ENCODE measurements at places on chromosomes 12 and 14.
A peak's percentile ranks its signal among the peaks of the same experiment; 100 is the strongest.

DNA sequence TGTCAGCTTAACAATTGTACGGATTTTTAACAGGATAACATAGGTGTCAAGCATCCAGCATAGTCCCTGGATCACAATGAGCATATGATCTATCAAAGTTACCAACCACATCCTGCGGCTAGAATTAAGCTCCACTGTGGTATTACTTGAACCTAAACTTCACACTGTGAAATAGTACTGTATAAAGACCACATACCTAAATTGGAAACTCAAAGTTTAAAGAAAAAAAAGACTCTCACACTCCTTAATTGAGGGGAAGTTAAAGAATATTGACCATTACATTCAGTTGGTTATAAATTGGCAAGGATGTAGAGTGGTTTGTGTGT, 133.0 kb upstream of the PZP start:
- no peak for DNase-seq

- no peak for DNase-seq
These were observed 10.7 kb downstream of the KANSL2 start for GRCh38 chr12:48671231-48671856.

GRCh38 chr14:24789378-24789884, 155.4 kb upstream of the GZMB start:
- no peak for DNase-seq

DNA sequence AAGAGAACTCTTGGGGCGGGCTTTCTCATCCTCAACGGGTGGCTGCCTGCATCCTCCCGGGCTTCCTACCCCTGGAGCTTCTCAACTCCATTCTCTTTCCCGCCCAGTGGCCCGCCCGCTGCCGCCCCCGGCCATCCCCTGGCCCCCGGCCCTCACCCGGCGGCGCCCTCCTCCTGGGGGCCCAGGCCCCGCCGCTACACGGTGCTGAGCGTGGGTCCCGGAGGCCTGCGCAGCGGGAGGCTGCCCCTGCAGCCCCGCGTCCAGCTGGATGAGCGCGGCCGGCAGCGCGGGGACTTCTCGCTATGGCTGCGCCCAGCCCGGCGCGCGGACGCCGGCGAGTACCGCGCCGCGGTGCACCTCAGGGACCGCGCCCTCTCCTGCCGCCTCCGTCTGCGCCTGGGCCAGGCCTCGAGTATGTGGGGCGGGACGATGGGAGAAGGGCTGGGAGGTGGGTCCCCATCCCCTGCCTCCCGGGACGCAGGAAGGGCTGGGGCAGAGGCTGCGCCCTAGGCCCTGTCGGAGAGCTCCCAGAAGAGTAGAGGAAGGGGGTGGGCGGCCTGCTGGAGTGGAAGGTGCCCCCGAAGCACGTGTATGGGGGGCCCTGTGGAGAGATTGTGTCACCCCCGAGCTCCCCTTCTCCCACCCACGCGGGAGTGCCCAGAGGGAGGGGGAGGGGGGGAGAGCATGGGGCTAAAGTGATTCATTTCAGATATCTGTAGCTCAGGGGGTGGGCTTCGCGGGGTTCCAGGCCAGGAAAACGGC, 1.5 kb downstream of the LAG3 start:
- DNase-seq = no peak

GRCh38 chr14:59629444-59630287, 53.1 kb upstream of the CCDC175 start:
- DNase-seq = no peak

DNA sequence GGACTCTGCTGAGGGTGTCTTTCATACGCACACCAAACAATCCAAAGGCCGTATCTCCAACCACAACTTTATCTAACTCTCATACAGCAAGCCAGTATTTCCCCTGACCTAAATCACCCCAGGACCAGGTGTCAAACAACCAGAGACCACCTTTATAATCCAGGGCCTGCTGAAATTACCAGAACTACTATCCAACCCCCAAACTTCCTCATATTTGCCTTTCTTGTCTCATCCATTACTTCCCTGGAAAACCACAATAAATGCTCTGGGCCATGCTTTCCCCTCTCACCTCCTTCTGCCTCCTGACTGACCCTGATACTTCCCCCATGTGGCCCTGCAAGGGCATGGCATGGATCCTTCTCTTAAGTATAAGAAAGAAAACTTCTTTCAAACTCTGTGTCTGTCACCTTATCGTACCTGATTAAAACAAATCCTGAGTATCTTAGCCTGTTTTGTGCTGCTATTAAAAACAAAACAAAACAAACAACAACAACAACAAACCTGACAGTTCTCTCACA, 44.7 kb upstream of the CRACR2A start:
- no peak for DNase-seq

DNA sequence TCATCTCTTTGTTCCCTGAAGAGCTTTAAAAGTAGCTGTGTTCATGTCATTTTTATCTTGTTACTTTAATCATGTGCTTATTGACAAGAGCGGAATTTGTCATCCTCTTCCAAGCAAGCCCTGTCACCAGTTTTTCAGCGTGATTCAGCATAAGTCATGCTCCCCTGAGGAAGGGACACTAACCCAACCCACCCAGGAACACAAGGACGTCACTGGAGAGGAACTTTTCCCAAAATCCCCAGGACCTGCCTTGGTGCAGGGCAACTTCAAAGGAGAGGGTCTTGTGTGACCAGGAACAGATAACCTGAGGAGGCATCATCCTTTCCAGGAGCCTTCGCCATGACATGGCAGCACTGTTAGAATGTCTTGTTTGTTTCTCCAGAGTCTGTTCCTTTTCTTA, 107.1 kb upstream of the DIO3 start:
- no peak for DNase-seq

DNA sequence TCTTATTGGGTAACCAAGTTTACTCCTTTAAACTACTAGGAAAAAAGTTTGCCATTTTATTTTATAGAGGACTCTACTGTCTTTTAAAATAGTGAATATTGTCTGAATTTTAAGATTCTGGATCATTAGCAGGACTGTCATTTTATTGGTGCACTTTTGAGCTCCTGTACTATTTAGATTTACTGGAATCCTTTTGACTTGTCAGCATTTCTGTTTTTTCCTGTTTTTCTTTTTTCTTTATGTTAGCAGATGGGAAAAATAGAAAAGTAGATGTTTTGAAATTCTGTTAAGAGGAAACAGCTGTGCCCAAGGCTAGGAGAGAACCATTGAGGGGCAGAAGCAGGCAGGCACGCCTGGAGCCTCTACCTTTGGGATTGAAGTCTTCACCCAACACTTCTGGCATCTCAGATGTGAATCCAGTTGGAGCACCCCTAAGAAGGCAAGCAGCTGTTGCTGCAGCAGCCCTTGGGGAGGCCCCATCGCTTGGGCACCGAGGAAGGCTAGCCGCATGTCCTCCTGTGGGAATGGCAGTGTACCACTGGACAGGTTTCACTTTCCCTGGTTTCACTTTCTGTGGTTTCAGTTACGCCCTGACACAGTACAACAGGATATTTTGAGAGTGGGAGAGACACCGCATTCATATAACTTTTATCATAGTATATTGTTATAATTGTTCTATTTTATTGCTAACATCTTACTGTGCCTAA, 11.5 kb downstream of the RIMKLB start:
- no peak for DNase-seq

DNA sequence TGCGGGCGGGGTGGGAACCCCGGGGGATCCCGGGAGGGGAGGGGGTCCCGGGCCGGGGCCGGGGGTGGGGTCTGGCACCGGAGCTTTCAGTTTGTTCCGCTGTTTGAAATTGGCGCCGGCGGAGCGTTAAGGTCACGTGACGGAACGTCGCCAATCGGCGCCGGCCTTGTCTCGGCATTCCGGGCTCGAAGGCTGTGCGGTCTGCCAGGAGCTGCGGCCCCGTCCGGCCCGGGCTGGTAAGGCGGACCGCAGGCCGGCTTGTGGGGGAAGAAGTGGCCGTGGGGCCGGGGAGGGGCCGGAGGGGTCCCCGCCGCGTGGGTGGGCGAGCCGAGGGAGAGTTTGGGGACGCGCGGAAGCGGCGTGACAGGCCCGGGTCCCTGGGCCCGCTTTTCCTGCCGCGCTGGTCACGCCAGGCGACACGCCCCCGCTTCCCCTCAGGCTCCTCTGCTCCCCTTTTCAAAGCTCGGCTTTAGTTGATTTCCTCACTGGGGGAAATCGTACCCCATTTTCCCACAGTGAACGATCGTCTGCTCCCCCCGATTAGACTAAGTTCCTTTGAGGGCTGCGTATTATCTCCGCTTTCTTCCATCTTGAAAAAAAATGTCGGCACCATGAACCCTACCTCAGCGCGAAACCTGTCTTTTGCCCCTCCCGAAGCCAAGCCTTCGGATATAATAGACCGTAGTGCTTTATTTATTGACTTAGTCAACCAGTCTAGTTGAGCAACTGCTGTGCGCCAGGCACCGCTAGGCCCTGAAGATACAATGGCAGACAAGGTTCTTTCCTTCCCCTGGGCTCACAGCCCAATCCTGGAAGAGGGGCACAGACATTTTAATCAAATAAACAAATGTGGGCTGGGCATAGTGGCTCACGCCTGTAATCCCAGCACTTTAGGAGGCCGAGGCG, at the start of the genes FOXM1 and RHNO1:
FOXM1 (minus strand) TSS at position 128 of the 906 bp plus-strand sequence. CDS start 2,696 bp downstream, outside the sequence.
RHNO1 (plus strand) TSS at position 177 of the 906 bp plus-strand sequence. CDS start 8,144 bp downstream, outside the sequence.
- peak; percentile 58 for DNase-seq

DNA sequence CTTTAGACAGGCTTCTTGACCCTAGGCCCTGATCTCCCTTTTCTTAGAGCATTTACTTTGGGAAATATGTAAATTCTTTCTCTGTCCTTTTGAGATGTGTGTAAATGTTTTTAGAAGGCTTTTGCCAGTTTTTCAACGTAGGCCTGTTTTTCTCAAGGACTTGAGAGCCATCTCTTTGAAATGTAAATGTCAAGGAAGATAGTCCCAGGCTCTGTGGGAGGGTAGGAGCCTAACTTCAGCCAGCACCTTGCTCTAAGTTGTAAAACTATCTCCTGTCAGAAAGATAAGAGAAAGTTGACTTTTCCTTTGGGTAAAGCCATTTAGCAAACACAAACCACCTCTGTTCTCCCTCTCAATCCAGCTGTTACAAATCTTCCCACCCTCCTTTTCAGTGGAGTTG, 219.8 kb downstream of the RPS29 start:
- DNase-seq = no peak

GRCh38 chr14:72830356-72830755, 63.5 kb downstream of the DPF3 start:
- DNase-seq = no peak

GRCh38 chr14:26896447-26896846, 298.6 kb upstream of the NOVA1 start:
- no peak for DNase-seq

DNA sequence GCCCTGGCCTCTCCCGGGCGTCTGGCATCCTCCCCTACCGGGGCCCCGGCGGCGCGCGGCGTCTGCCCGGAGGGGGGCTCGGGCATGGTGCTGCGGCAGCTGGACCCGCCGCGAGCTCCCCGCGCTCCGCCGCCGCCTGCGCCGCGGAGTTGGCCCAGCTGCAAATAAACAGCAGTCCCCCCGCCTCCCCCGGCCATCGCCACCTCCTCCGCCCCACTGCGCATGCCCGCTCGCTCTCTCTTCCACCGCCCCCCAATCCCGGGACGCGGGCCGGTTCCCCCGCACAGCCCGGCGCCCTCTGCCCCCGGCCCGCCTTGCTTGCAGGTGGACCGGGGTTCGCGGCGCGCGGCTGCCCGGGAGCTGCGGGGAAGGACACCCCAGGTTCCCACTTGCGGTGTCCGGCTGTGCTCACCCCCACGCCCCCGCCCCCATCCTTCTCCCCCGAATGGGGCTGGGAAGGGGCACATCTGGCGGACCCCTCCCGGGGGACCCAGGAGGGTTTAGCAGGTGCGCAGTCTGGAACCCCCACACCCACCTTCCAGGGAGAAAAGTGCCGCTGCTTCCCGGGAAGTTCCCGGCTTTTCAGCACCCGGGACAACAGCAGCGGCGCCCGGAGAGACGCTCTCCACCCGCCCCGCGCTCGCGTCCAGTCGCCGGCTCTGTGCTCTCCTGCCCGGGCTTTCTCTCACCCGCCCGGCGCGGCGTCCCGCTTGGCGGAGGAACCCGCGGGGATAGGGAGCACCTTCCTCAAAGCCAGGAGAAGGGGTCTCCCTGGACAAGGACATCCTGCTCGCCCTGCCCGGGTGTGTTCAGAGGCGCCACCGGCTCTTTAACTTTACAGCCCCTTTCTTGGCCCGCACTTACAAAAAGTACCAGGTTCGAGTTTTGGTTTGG, at the start of gene TMTC1:
TMTC1 (minus strand) TSS at position 170 of the 894 bp plus-strand sequence. CDS start 191 bp downstream, outside the sequence.
- no peak for DNase-seq

- no peak for DNase-seq
These were observed 193.6 kb upstream of the NUDT4 start for GRCh38 chr12:93183940-93184671.

DNA sequence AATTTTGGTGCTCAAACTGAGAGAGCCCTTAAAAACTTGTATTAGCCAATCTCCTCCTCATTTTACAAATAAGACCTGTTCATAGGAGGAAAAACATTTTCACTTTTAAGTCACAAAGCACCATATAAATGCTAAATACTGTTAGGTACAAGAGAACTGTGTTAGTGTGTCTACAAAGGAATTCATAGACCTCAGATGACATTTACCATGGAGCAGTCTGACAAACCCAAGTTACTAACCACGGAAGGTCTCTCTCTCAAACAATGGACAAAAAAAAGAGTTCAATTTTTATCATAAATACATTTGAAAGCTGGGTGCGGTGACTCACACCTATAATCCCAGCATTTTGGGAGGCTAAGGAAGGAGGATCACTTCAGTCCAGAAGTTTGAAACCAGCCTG, 10.0 kb downstream of the SBNO1 start:
- DNase-seq = no peak

DNA sequence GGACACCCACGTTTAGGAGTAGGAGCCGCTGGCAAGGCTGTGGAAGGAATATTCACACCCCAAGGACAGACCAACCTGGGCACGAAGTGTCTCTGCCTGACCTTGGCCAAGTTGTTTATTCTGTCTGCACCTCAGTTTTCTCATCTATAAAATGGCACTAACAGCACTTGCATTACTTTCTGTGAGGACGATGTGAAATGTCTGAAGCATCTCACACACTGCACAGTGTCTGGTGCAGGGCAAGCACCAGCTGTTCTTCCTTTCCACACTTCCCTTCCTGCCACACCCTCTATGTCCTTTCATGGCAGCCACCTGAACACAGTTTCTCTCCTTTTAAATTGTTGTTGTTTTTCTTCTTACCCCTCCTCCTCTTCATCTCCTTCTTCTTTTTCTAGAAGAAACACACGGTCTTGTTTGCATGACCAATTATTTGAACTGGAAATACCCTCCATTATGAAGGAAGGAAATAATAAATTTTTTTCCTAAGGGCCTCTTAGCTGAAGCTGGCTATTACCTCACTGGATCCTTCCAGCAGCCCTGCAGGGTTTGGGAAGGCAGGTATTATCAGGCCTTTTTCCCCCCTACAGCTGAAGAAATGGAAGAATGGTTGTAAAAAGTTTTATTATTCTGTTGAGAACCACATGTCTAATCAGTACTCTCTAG, 42.9 kb upstream of the ATP23 start:
- DNase-seq = no peak

All from stimulated activated CD4-positive, alpha-beta T cell treated with anti-CD3 and anti-CD28 coated beads, Interleukin-1b, Interleukin-23, amount 100 ng/mL, for 1 hour (primary cell).